ENCODE measurements at places on chromosomes 2 and 18.

DNA sequence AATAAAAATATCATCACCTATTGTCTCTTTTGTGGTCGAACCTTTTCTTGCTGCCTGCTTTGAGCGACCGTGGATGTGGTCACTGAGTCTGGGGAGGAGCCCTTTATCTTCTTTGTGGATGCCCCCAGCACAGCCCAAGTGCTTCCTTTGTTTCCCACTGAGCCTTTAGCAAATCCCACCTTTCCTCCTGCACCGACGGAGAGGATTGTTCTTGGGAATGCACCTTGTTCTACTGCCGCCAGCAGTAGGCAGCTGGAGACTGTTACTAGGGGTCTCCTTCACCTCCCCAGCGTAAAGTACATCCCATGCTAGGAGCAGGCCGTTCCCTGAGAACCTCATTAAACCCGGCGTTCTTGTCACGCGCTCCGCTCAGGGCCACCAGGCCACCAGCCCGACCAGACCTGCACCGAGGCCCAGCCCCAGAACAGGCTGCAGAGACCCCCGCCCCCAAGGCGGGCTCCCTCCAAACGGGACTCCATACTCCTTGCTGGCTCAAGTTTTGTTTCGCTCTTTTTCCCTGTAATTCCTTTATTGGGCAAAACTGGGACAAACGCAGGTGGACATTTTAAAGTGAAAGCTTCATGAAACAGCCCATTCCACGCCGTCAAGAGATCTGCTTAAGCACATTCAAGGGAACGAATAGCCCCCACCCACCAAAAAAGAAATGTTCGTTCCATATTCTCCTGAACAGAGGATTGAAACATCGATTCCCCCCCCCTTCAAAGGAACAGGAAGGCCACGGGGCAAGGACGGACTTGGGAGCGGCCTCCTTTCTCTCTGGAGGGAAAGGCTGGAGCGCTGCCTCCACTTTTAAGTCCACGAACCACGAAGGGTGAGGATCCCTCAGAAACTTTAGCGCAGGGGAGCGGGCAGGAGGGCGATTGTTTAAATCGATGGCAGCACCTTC is 1.1 kb upstream of the MAT2A start:
- peak; percentile 17 for DNase-seq

DNA sequence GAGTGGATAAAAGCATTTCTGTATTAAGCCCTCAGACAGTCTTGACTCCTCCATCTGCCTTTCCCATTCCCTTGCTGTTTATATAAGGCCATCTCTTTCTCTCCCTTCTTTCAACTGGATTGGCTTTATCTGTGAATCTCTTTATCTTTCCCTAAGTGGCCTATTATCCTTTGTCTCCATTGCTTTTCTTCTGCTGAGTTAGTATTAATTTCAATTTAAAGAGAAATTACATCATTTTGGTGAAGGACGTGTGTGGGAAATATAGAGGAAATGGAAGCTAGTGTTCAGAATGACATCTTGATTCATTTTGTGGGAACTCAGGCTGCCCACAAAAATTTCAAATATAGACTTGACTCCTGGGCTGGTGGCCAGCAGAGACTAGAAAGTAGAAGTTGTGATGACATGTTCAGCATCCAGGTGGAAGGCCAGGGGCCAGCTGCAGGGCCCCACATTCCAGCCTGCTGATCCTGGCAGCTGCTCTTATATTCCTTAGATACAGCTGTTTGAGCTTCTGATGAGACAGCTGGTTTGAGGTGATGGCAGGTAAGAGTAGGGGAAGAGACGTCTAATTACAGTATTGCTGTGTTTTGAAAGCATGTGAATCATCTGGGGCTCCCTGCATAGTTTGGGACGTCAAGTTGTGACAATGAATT is 52.3 kb downstream of the DIS3L2 start:
- DNase-seq = no peak

- no peak for DNase-seq
Observed at GRCh38 chr2:238905224-238905623, 57.3 kb downstream of the TWIST2 start.

DNA sequence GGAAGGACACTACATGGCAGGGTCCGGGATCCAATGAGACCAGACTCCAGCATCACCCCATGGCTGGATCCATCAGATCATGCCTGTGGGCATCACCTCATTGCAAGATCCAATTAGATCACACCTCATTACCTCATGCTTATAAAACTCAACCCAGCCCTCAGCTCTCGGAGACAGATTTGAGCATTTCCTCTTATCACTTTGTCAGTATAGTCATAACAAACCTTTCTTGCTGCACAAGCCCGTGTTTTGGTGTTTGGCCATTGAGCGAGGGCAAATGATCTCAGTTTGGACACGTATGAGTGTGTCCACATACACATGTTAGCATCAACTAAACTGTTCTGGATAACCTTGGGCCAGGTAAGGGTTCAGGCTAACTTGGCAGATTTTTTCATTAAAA is 58.8 kb downstream of the CCDC195 start:
- no peak for DNase-seq
